IPS DF 6.9 (cell line): ENCODE measurements at places on chromosomes 5 and 9.

DNA sequence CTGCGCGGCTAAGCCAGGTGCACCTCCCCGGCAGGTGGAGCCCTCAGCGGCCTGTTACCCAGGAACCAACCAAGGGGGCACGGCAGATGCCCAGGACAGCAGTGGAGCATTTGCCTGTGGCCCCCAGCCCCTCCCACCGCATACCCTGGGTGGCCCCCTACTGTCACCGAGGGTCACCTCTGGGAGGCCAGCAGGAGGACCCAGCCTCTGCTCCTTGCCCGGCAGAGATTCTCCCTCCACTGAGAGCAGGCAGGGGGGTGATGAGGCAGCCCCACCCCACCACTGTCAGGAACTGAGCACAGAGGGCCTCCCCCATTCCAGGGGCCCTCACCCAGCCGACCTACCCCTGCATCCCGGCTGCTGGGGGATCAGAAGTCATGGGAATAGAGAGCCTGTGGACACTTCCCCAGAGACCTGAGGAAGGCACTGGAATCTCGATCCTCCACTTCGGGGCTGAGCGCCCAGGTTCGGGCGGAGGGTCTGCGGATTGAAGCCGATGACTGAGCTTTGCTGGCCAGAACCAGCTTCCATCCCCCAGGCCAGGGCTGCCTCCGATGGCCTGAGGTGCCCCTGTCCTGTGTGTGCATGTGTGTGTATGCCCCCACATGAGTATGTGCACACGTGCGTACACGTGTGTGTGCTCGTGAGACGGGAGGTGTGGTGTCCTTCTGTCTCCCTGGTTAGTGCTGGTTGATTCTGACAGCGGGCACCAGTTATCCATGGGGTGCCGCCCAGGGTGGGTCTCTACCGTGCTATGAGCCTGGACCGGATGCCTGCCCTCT lies at the start of gene QRFP:
Gene QRFP, minus strand, starts transcription at position 580 of the 782 bp plus-strand sequence. CDS start 2,974 bp downstream, outside the sequence.
- no peak for DNase-seq

- DNase-seq, result no peak
Observed at GRCh38 chr9:73869264-73869663, 627.9 kb upstream of the RORB start.

DNA sequence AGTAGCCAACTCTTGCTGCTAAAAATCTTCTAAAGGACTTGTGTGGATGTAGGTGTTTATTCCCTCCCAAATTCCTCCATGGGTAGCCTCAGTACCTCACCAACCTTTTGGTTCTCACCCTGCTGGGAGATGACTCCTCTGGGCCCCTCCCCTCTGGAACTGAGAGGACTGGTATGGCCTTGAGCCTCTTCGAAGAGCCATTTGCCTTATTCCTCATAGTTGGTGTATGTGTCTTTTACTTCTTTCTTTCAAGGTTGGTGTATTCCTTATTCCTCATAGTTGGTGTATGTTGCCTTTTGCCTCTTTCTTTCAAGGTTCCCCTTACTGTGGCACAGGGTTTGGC lies 48.3 kb downstream of the GNAQ start:
- DNase-seq, result no peak

DNA sequence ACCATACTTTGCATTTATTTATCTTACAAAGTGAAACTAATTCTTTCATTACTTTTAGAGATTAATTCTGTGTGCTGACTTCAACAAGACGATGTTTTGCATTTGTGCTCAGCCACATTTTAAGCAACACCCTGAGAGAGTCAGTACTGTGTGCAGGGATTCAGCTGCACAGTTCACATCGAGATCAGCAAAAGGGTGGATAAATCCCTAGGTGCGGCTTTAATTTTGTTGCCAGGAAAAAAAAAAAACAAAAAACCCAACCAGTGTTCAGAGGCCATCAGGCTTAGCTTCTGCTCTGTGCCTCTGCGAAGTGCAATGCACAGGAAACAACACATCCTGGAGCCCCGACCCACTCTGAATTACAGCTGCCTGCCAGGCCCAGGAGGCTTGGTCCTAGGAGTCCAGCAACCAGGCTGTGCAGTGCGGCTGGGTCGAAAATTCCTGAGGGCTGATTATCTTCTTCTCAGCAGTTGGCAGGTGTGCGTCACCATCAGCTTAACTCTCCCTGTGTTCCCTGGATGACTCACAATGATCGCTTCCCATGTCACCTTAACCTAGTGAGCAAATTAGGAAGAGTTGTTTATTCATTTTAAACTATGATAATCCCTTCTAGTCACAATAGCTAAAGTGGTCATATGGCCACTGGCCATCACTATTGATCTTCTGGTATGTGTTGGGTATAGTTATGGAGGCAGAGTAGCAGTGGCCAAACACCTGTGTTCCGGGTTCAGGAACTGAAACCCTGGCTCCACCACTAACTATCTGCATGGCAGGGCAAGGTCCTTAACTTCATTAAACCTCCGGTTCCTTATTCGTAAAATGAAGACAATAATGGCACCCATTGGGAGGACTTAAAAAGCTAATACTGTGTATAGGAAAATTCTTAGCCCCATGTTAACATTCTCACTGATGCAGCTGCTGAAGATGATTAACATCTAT lies 31.2 kb upstream of the NDUFB6 start:
- DNase-seq, result no peak
